Esophagus muscularis mucosa (tissue), 4 donors: ENCODE measurements at places on chromosomes 2 and 18. TPM values are rescaled to one million over a fixed set of nuclear protein-coding genes. Genes with fewer than 3 reads are reported as not detected.

GAL3ST2 gene
- not detected for total RNA-seq

DNA sequence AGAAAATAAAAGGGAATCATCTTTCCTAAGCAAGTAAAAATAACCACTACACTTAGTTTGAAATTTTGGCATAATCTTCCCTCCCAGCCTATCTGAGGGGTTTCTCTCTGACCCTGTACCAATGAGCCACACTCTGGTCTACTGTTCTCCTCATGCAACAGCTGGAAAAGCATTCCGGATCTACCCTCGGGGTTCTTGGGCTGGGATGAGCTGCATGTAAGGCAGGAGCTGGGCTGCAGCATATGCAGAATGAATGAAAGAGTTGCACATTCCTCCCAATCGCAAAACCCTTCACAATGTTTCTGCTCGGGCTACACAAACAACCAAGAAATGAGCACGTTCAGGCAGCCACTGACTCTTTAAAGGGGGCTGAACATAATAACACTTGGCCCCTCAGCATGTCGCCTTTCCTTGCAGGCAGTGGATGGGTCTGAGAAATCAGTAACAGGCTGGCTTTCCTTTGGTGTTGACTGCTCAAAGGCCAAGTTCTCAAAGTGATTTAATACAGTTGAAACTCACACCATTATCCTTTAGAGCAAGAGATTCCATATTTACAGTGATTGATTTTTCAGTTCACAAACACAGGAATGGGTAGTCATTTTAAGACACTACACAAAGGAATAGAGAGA lies 180.4 kb upstream of the ZFP36L2 start:
- H3K4me3 ChIP-seq = no peak overlapping the region
- no peaks in the 10 kb centered on the region for H3K36me3 ChIP-seq
- no peaks in the 10 kb centered on the region for H3K27me3 ChIP-seq
- peaks cover 18% of the 10 kb centered on the region for H3K4me1 ChIP-seq
- peak overlapping the region; percentile 6 for H3K27ac ChIP-seq

- no peak for DNase-seq
- no peak overlapping the region for H3K4me3 ChIP-seq
- H3K27ac ChIP-seq = no peak overlapping the region
- no peaks in the 10 kb centered on the region for H3K27me3 ChIP-seq
- H3K4me1 ChIP-seq = peaks cover 38% of the 10 kb centered on the region
Observed at GRCh38 chr2:109601783-109602182, 12.0 kb downstream of the SEPTIN10 start.

CCDC148 gene
- 2.5 TPM for total RNA-seq

ANKRD62 gene
- total RNA-seq = 0.06 TPM

- peaks cover 9% of the 10 kb centered on the region for H3K4me1 ChIP-seq
- no peak overlapping the region for H3K27ac ChIP-seq
- H3K4me3 ChIP-seq = no peak overlapping the region
- H3K27me3 ChIP-seq = no peaks in the 10 kb centered on the region
- no peaks in the 10 kb centered on the region for H3K36me3 ChIP-seq
- no peak for DNase-seq
Observed at GRCh38 chr18:44516450-44516849, 164.2 kb upstream of the SETBP1 start.

- no peak overlapping the region for H3K27ac ChIP-seq
- H3K4me3 ChIP-seq = no peak overlapping the region
- DNase-seq = no peak
- H3K36me3 ChIP-seq = no peaks in the 10 kb centered on the region
Observed at GRCh38 chr18:56315363-56315762, 323.0 kb downstream of the TXNL1 start.

UGT1A4 gene
- not detected for total RNA-seq

DNA sequence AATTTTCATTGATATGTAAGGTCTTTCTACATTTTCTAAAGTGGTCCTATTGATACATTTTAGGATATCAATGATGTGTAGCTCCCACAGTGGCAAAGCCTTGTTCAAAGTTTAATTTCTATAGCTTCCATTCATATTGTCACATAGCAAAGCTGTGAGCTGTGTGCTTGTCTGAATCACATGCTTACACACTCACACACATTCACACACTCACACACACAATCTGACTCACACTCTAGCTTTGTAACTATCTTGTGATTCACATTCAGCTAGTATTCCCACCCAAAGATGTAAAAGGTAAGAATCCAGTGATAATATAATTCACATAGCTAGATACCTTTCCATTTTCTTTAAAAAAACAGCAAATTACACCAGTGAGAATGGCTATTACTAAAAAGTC lies 58.7 kb downstream of the MAPRE2 start:
- H3K27me3 ChIP-seq = no peaks in the 10 kb centered on the region
- H3K4me3 ChIP-seq = no peak overlapping the region
- H3K4me1 ChIP-seq = peaks cover 16% of the 10 kb centered on the region

DNA sequence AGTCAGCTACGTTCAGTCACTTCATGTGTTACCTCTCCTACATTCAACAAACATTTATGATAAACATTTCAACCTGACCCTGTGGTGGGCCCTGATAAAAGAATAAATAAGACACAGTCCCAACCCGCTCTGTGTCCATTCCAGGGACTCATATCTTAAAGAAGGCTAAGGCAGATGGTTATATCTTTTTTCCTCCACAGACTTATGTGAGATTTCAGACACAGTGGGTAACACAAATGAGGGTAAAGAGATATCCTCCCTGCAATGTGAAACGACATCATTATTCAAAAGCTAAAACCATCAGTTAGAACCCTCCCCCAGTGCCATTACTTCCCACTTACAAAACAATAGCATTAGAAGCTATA lies 11.1 kb upstream of the HNRNPLL start:
- DNase-seq = no peak
- H3K4me1 ChIP-seq = no peaks in the 10 kb centered on the region
- no peak overlapping the region for H3K27ac ChIP-seq
- no peak overlapping the region for H3K4me3 ChIP-seq

DNA sequence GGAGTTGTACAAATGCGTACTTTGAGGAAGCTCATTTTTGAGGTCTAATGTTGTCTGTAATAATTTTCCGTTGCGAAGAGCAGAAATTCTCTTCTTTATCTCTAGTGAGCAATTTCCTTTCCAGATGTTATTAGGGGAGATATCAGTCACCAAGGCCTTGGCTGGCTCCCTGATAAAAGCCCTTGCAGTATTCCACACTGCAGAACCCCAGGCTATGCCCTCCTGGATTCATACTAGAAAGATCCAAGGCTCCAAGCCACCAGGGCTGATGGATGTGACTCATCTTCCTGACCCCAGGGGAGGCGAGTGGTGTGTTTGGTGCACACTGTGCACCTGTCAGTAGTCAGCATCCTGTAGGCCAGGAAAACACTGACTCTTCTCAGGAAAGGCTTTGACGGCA lies 34.7 kb downstream of the INO80C start:
- H3K4me1 ChIP-seq = peaks cover 60% of the 10 kb centered on the region
- H3K27ac ChIP-seq = peak overlapping the region; percentile 27
- no peak overlapping the region for H3K4me3 ChIP-seq
- no peaks in the 10 kb centered on the region for H3K36me3 ChIP-seq

LRRC30 gene
- total RNA-seq = not detected

FAP gene
- 8.0 TPM for total RNA-seq

SPAG16 gene
- total RNA-seq = 36.1 TPM

DAW1 gene
- total RNA-seq = 0.26 TPM
